Fibroblast of skin of right biceps (primary cell): ENCODE measurements at places on chromosomes 6 and 20.
A peak's percentile ranks its signal among the peaks of the same experiment; 100 is the strongest.

GRCh38 chr6:35755278-35755924, 18.6 kb downstream of the ARMC12 start:
- no peak for DNase-seq

GRCh38 chr6:19664878-19665612, 172.1 kb upstream of the ID4 start:
- DNase-seq: peak; percentile 45

GRCh38 chr6:15036690-15037245, 209.1 kb upstream of the JARID2 start:
- no peak for DNase-seq

DNA sequence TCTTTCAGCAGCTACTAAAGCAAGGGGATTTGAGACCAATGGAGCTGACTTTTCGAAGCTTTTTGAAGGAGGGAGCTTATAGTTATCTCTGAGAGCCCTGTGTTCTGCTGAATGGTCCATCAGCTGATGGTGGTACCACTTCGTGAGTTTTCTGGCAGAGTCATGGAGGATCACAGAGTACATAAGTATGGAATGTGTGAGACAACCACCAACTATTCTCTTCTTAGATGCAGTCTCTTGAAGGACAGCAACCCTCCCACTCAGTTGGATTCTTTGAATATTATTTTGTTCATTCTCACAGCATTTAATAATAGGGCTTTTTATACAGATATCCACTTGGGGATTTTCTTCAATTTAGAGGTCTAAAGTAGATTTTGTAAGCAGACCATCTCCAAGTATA, 75.3 kb downstream of the ELOVL2 start:
- peak; percentile 74 for DNase-seq

- no peak for DNase-seq
These were observed 26.2 kb upstream of the MRPS18A start for GRCh38 chr6:43713643-43714310.

- no peak for DNase-seq
These were observed 53.0 kb upstream of the ZNF831 start for GRCh38 chr20:59110607-59111006.

- DNase-seq: peak; percentile 77
These were observed 118.1 kb downstream of the RWDD2A start for GRCh38 chr6:83311231-83311630.

DNA sequence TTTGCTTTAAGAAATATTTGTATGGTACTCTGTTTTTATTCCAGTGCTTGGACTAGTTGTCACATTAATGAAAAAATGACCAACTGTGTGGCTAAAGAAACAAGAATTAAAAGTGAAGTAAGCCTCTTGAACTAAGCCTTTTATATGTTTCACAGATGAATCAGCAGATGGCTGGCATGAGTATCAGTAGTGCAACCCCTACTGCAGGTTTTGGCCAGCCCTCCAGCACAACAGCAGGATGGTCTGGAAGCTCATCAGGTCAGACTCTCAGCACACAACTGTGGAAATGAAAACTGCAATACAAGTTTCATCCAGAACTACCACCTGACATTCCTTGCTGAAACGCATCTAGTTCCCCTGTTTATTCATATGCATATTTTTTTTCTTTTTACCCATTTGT, 96.8 kb downstream of the B3GAT2 start:
- no peak for DNase-seq

DNA sequence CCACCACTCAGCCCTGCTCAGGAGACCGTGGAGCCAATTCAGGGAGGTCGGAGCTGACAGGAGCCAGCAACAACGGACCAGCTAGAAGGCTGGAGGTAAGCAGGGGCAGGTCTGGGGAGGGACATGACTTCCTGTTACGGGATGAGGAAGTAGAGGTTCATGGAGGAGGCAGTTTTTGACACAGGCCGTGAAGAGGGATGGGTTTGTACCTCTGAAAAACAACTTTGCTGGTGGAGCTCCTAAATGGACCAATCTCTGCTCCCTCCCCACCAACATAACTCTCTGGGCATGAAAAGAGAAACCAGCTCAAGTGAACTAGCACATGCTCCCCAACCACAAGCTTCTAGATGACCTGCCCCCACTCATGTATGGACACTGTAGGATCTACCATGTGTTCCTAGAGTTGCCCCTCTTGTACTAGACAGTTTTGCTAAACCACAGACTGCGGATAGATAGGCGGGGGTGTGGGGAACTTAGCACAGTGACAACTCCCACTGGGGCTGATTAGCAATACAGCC, 31.4 kb downstream of the RALGAPA2 start:
- no peak for DNase-seq

DNA sequence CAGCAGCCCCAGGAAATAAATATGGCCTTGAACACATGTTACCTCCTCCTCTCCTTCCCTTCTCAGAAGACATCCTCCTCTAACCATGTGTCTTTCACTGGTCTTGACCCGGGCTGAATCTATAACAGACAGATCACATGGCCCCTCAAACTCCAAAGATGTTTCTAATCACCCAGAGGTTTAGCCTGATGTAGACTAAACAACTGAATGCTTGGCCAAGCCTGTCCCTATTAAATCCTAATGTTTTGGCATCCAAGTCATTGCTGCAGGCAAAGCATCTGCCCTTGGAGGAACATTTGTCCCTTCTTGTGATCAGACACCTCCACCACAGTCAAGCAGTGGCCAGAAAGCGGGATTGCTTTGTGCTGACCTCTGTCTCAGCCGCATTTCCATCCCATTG, 65.5 kb downstream of the ANKRD60 start:
- DNase-seq: no peak

- no peak for DNase-seq
These were observed 161.7 kb downstream of the ERMARD start for GRCh38 chr6:169913096-169913638.

DNA sequence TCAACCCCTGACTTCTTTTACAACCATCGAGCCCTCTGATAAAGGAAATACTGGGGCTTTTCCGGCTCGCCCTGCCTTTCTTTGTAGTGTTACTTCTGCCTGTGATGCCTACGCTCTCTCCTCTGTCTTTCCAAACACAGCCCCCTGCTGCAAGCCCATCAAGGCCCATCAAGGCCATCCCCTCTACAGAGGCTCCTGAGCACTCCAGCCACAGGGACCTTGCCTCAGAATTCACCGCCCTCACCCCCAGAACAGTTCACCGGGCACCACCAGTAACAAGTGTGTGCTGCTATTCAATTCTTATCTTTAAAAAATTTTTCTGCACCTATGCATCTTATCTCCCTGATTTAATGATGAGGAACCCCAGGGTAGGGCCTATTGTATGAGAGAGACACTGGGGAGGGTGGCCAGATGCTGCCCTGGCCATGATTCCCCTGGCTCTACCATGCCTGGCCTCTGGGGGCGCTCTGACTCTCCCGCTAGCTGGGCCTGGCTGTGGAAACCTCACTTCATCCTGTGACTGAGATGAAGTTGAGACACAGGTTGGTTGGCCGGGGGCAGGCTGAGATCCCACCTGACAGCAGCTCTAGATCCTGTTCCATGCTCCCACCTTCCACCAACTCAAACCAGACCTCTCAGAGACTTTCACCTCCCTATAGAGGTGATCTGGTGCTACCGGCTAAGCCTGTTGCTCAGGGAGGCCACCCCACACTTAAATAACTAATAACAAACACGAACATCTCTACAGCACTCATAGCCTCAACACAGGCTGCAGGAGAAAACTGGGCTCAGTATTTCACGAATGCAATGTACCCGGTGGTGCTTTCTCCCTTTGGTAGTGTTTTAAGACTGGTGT, 19.2 kb upstream of the GLP1R start:
- no peak for DNase-seq
